Testis (tissue), 5 donors: ENCODE measurements at places on chromosomes 3 and 15. TPM values are rescaled to one million over a fixed set of nuclear protein-coding genes. Genes with fewer than 3 reads are reported as not detected.
A peak's percentile ranks its signal among the peaks of the same experiment; 100 is the strongest.

DNA sequence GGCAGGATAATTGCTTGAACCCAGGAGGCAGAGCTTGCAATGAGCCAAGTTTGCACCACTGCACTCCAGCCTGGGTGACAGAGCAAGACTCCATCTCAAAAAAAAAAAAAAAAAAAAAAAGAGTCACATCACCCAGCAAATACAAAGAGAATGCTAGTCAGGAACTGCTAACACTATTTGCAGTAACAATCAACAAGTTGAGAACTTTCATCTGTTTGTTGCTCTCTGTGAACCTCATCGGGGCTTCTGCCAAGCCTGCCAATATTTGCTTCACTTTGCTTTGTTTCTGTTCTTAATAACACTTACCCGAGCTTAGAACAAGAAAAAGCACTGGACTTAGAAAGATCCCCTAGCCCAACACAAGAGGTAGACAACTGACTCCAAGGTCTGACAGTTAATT lies 76.9 kb downstream of the PLCH1 start:
- no peak for DNase-seq

DNA sequence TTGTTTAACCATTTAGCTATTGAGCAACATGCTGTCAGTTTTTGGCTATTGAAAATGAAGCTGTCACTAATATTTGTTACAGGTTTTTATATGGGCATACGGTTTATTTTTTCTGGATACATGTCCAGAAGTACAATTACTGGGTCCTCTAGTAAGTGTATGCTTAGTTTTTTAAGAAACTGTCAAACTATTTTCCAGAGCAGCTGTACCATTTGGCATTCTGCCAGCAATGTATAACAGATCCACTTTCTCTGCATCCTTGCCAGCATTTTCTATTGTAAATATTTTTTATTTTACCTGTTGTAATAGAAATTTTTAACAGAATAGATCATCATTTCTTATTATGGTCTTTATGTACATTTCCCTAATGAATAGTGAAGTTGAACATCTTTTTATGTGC lies 658.8 kb downstream of the EDEM1 start:
- DNase-seq, result no peak

GRCh38 chr3:128334766-128335165 lies 131.9 kb downstream of the DNAJB8 start:
- DNase-seq, result no peak

DNA sequence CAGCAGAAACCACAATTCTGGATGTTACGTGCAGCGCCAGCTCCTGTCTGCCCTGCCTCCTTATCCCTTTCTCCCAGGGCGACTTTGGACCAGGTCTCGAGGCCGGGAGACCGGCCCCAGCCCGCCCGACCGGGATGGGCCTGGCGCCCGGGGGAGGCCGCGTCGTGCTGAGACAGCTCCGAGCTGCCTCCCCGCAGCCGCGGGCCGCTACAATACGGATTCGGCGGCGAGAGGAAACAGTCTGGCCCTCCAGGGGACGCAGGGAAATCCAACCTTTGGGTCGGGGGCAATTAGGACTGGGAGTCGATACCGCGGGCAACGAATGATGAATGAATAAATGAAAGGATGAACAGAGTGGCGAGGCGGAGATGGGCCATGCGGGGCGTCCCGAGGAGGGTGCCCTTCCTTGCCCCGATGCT lies 537 bp downstream of the GRAMD2A start:
- DNase-seq, result no peak

DNA sequence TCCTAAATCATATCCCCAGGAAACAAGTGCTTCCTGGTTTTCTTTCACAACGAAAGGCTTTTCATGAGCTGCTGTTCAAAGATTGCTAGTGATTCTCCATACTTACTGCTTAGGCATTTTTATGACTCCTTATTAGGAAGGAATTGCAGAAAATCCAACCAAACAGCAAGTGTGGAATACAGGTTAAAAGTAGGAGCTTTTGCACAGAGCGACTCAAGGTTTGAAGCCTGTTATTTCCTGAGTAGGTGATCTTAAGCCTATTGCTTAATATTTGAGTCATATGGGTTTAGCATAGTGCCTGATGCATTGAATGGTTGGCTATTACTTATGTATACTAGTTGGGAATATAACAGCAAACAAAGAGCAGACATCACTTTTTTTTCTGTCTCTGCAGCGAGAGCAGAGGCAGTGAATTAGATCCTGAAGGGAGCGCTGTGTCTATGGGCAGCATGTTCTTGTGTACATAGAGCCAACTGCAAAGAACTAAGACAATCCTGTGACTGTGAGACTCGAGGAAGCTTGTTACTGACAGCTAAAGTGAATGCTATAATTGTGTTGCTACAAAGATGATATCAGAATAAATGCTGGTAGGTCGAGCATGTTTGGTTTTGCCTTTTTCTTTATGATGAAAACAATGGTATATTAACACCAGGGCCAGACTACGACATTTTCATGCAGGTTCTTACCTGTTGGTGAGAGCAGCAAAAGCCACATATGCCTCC lies 6.3 kb downstream of the TM4SF1 start:
- DNase-seq, result no peak

- no peak for DNase-seq
These were observed 287.3 kb upstream of the ADAMTS9 start for GRCh38 chr3:64975147-64975546.

DNA sequence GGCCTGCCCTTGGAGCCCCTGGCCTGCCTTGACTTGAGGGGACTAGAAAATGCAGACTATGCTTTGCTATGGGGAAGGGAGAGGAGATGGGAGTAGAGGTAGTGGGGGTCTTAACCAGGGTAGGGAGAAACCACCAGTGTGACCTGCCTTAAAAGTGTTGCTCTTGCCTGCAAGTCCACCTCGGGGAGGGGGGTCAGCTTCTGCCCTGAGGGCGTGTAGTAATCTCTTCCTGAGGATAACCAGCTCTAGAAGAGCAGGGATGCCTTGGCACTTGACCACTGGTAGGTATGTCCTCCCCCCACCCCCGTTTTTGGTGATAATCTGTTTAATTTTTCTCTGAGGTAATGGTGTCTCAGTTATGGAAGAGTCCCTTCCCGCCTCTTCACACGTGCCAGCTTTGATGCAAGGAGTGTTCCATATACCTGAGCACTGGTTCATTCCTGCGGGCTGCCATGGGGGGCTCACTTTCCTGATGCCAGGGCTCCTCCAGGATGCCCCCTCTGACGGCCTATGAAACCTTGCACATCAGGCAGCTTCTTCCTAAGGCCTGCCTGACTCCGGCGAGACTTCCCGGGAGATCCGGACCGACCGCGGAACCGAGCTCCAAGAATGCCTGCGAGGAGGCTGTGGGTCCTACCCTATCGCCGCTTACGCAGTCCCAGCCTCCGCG lies 780 bp upstream of the P4HTM start:
- DNase-seq, result no peak

GRCh38 chr3:125128861-125129501 lies 73.2 kb upstream of the HEG1 start:
- no peak for DNase-seq

GRCh38 chr3:187743195-187744141 lies 1.8 kb downstream of the BCL6 start:
- peak; percentile 79 for DNase-seq

GRCh38 chr15:52796753-52797520 lies 6.8 kb upstream of the ONECUT1 start:
- no peak for DNase-seq

DNA sequence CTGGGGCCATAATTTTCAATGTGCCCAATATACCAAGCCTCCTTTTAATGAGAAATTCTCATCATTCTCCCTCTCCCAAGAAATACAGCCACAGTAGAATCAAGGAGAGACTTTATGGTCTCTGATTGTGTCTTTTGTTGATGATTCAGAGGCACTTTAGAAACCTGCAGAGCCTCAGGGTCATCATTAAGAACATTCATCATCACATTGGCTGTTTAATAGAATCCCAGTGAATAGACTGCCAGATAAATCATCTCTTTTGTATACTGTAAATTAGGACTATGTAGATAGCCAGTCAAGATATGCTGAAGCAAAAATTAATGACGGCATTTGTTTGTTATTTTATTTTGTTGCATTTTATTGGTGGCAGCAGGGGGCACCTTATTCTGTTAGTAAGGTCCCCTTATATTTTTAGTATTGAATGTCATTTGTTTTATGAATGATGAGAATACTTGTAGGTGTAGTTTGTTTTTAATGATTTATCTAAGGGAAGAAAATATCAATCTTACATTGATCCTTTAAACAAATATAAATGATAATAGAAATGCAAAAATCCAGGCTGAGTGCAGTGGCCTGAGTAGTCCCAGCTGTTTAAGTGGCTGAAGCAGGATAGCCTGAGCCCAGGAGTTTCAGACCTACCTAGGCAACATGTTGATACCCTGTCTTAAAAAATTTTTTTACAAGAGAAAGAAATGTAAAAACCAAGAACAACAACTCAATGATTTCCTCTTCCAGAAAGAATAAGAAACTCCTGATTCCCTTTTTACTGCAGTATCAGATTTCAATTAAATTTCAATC lies 138.8 kb downstream of the ZBBX start:
- no peak for DNase-seq

DNA sequence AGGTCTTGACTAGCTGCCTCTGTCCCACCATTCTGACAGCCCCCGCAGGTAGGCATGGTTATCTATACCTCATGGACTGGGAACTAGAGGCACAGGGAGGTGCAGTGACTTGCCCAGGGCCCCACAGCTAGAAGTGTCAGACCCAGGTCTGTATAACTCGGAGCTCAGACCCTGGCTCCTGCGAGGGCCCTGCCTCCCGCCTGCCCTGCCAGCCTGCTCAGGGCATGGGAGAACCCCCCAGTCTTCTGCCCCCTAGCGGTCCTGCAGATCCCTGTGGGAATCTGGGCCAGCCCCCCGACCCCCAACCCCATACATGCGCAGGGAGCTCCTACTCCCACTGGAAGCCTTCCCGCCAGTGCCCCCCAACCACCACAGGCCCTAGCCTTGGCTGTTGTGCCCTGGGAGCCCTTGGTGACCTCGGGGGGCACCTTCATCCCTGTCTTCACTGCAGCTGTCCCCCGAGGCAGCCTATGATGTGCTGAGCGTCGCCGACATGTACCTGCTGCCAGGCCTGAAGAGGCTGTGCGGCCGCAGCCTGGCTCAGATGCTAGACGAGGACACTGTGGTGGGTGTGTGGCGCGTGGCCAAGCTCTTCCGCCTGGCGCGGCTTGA lies 6.9 kb downstream of the ABTB1 start:
- DNase-seq, result peak; percentile 12

- DNase-seq, result peak; percentile 58
These were observed 87.7 kb downstream of the ATP10A start for GRCh38 chr15:25775317-25775912.

- DNase-seq, result no peak
These were observed 5.7 kb upstream of the CNTN6 start for GRCh38 chr3:1087066-1087560.

DNA sequence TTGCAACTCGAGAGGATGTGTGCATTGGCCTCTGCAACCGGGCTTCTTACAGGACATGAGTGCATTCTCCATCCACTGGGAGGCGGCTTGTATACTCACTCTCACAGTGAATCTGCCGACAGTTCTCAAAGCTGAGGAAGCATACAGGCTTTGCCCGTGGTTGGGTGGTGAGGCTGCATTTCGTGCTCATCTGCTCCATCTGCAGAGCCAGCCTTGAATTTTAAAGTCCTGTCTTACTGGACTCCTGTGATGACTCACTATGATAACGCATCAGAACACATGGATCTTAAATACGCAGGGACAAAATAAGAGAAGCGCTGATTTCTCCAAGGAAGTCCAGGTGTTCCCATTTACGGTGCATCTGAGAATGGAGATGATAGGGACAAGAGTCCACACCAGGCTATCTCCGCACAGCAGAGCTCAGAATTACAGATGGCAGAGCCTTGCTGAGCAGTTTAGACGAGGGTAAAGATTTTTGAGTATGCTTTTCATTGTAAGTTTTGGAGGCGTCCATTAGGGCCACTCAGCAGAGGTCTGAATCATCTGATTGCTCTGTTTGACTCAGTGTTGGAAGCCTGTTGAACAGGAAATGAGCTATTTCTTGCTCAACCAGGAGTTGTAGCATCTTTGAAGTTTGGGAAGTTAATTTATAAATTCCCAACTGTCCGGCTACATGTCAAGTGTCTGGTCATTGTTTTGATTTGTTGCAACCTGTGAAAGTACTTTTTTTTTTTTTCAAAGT lies 87.1 kb downstream of the GABRG3 start:
- DNase-seq, result no peak

GRCh38 chr15:76114561-76114960 lies 54.8 kb downstream of the TMEM266 start:
- DNase-seq, result no peak

DNA sequence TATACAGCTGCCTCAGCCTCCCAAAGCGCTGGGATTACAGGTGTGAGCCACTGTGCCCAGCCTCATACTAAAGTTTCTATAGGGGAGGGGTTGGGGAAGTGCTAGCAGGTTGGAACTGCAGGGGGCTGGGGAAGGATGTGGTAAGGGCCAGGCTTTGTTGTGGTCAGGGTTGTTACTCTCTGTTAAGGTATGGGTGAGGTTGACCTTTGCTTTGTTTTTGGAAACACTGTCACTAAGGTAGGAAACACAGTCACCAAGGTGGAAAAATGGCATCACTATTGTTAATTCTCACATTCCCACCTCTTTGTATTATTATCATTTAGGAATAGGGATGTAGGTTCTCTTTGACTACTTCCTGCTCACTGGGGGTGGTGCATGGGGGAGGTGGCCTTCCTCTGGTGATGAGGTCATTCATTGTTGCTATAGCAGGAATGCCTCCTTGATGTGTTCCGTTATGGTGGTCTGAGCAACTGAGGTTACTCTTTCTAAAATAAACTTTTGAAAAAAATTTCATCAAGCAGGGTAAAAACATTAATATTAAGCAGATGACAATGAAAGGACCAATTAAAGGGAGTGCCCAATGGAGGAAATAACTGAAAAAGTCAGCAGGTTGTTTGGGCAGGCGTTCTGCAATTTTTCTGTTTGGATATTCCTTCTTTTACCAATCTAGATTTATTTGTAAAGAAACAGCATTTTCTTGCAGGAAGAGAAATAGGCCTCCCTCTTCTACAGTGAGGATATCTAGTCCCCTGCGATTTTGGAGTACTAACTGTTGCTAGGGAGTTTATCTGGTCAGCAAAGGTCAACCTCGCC lies 150.5 kb downstream of the WDR76 start:
- DNase-seq, result no peak

Gene COLQ
- polyA plus RNA-seq, result 6.7 TPM

Gene CDHR4
- polyA plus RNA-seq, result 11.7 TPM

Gene MUC20
- 10.3 TPM for polyA plus RNA-seq

Gene ECE2
- polyA plus RNA-seq, result 1.1 TPM

Gene AQP9
- polyA plus RNA-seq, result 3.1 TPM

Gene CCDC191
- polyA plus RNA-seq, result 14.2 TPM

Gene CHRNA7
- 6.2 TPM for polyA plus RNA-seq

Gene PPARG
- polyA plus RNA-seq, result 12.1 TPM

Gene TMEM212
- polyA plus RNA-seq, result 1.8 TPM

Gene SLC7A14
- polyA plus RNA-seq, result 0.15 TPM

Gene ROBO2
- 16.1 TPM for polyA plus RNA-seq

Gene IGF2BP2
- polyA plus RNA-seq, result 18.9 TPM

Gene TMEM207
- not detected for polyA plus RNA-seq

Gene ZNF619
- polyA plus RNA-seq, result 3.0 TPM
